ENCODE measurements at places on chromosomes 2 and 18.

GRCh38 chr2:200405599-200406298, 99.3 kb downstream of the SPATS2L start:
- DNase-seq: peak; percentile 69

DNA sequence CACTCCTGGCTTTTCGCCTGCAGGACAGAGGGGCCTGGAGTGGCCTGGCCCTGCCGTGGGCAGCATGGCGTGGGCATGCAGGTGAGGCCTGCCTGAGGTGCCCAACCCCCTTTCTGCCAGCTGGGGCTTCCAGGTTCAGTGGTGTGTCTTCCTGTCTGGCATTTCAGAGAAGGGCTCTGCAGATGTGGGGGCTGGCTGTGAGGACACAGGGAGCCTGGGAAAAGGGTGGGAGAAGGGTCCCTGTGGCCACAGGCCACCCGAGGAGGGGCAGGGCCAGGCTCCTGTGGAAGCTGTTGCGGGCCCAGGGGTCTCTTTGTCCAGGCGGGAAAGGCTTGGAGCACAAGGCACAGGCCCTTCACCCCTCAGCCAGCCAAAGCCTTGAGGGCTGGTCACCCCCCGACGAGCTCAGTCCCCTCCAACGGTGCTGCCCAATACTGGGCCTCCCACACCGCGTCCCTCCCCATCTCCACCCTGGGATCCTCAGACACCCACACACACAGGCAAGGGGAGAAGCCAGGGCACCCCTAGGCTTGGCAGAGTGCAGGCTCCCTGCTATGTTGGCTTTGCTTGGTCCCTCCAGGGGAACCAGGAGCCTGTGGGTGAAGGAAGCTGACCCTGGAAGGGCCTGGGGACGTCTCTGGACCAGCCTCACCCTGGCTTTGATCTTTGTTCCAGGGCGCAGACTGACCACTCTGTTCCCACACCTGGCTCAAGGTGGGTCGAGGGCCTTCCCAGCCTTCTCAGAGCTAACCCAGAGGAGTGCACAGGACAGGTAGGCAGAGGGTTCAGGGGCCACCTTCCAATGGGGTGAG, 3.7 kb upstream of the AQP12A start:
- no peak for DNase-seq

GRCh38 chr18:26540043-26540628, 8.2 kb downstream of the KCTD1 start:
- no peak for DNase-seq

DNA sequence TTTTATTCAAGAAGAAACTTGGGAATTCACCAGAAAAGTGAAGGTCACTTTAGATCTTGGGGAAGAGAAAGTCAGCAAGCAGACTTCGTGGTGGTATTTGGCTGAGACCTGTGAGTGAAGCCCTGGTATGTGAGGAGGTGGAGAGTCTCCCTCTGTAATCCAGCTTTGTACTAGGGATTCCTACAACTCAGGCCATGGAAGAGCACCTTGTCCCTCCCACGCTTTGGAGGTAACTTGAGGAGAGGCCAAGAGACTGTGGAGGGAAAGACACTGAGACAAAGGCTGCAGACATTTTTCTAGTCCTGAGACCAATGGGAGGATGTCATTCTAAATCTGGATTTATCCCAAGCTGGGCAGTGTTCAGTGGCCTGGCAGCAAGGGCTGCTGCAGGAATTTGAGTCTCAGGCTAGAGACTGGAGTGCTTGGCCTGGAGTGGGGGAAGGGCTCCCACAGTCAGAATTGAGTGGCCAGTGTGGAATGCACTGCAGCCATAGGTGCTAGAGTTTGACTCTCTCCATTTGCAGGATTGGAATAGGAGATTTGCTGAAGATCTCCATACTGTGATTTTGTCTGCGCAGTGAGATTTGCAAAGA, 219.0 kb downstream of the ACTR3 start:
- DNase-seq: no peak

DNA sequence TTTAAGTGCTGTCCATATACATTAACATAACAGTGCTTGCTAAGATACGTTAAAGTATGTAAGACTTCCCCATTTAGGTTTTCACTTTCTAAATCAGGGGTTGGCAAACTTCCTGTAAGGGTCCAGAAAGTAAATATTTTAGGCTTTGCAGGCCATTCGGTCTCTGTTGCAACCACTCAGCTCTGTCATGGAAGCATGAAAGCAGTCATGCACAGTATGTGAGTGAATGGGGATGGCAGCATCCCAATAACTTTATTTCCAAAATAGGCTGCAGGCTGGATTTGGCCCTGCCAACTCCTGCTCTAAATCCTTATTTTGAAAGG, 128.7 kb downstream of the PLA2R1 start:
- DNase-seq: no peak

- no peak for DNase-seq
Observed at GRCh38 chr2:80496775-80497174, 192.2 kb upstream of the LRRTM1 start.

- DNase-seq: no peak
Observed at GRCh38 chr2:53127061-53127650, 640.4 kb upstream of the CHAC2 start.

DNA sequence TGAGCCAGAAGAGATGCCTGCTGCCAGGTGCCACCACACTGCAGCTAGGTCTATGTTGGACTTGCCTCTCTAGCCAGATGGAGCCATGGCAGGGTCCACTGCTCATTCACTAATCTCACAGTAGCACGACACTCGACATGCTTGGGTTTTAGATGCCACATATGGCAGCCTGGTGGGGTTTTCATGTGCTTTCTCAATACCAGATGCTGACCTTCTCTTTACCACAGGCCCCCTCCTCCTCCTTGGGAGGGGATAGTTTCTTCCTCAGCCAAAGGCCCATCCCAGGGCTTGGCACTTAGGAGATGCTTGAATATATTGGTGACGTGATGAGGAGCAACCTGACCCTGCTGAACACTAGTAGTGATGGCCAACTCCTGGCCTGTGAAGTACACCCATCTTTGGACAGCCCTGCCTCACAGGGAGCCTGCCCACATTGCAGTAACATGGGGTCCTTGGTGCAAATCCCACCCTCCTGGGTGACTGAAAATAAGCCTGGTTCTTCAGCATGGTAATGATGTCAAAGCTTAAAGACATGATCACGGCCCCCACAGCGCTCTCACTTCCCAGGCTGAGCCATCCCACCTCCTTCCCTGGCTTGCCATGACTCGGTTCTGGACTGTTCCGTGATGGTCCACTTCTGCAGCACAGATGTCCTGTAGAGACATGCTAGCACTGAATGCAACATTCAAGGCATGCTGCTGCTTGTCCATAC, 227.5 kb downstream of the SH3RF3 start:
- no peak for DNase-seq

GRCh38 chr2:227164763-227165291, 403 bp downstream of the COL4A3 start:
- DNase-seq: peak; percentile 52

DNA sequence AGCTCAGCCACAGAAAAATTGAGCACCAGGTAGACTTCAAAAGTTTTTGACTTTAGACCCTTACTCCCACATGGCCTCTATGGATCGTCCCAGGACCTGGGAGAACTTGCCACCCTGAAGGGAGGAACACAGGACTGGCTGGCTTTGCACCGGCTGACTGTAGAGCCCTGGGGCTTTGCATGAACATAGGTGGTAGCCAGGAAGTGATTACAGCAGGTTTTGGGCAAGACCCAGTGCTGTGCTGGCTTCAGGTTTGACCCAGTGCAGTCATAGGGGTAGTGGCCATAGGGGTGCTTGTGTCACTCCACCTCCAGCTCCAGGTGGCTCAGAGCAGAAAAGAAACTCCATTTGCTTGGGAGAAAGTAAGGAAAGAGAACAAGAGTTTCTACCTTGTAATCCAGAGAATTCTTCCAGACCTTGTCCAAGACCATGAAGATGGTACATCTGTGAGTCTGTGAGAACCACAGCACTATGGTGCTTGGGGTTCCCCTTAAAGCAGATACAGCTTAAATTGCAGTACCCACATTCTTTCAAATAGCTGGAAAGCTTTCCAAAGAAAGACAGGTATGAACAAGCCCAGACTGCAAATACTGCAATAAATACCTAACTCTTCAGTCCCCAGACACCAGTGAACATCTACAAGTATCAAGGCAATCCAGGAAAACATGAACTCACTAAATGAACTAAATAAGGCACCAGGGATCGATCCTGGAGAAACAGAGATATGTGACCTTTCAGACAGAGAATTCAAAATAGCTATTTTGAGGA, 13.0 kb upstream of the SESTD1 start:
- no peak for DNase-seq

- DNase-seq: peak; percentile 26
Observed at GRCh38 chr2:209368914-209369313, 54.9 kb upstream of the MAP2 start.

DNA sequence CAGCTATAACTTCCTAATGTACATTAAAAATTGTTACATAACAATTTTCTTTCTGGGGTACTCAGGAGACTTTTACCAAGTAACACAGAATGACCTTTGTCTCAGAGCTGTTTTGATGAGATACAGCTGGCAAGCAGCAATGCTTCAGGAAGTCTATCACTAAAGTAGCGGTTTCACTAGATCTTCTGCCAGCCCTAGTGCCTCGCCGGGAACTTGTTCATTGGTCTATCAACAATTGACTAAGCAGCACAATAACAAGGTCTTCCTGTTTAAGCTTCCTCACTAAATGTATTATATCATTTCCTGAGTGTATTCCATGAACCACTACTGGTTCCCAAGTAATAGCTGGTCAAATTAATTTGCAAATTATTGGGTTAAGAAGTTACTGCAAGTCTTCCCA, 69.2 kb downstream of the TRIP12 start:
- peak; percentile 76 for DNase-seq

DNA sequence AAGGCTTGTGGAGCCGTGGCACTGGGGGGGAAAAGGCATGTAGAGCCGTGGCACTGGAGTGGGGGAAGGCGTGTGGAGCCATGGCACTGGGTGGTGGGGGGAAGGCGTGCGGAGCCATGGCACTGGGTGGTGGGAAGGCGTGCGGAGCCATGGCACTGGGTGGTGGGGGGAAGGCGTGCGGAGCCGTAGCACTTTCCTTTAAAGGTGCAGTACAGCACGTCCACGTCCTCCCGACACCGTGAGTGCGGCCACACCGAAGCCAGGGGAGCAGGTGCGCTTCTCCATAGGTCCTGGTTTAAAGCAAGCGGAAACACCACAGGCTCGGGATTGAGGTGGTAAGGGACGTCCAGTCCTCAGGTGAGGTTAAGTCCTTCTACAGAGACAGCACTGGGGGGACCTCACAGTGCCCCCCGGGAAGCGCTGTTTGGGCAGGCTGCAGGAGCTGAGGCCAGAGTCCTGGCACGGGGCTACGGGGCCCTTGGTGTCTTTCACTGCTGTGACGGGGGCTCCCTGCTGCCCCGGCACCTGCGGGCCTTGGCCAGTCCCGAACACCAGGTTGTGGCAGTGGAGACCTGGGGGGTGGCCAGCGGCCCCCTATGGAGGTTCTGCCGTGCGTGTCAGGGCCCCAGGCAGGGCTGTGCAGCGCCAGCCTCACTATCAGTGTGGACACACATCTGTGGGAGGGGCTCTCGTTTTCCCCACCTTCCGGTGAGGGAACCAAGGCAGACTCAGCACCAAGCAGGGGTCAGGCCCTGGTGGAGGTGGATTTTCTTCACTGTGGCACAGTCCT, 93.0 kb upstream of the CTDP1 start:
- no peak for DNase-seq

DNA sequence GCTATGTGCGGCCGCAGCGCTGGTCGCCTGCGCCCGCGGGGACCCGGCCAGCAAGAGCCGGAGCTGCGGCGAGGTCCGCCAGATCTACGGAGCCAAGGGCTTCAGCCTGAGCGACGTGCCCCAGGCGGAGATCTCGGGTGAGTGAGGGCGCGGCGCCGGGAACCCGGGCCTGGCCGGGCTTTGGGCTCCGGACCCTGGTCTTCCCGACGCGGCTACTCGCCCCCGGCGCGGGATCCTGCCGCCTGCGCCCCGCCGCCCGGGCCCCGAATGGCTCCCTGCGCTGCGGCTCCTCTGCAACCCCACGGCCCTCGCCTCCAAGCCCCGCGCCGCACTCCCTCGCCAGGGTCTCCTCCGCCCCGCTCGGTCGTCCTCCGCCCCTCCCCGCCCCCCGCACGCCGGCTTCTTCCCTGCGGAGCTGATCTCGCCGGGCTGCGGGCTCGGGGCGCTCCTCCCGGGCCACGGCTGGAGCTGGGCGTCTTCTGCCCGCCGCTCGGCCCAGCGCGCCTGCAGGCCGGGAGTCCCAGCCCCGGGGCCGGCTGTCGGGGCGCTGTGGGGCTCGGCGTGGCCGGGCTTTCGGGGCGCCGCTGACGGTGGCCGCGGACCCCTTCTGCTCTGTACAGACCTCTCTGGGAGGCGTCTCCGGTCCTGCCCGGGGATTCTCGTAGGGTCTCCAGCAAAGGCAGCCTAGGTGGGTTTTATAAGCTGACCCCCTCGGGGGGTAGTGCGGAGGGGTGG, 652 bp downstream of the GPC1 start:
- peak; percentile 15 for DNase-seq

GRCh38 chr2:162184359-162184758, 32.3 kb upstream of the GCG start:
- no peak for DNase-seq

DNA sequence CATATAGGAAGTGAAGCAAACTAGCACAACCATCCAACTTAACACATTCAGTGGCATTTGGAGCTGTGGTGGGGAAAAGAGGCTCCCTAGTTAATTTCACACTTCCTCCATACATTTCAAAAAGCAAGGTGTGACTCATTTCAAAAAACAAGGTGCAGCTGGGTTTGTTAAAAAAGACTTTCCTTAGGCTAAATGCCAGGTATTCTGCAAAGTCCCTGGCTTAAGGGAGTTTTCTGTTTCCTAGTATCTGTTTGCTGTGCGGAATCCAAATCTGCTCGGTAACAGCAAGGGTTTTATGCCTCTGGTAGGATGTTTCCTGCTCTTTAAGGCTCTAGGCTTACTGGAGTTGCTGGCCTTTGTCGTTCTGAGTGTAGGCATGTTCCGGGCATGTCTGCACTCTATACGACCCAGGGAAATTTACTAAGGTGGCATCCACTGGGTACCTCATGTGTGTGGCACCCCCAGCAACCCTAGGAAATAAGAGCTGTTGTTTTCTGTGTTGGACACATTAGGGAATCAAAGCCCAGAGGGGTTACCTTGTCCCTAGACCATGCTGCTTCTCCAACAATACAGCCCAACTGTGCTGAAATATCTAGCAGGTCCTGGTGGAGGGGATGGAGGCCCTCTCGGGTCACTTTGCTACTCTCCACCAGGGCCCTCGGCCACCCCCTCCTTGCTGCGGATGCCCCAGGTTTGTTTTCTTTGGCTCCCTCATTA, 634 bp upstream of the MSGN1 start:
- DNase-seq: no peak

- DNase-seq: no peak
Observed at GRCh38 chr18:76678248-76678647, 144.1 kb upstream of the ZNF236 start.

DNA sequence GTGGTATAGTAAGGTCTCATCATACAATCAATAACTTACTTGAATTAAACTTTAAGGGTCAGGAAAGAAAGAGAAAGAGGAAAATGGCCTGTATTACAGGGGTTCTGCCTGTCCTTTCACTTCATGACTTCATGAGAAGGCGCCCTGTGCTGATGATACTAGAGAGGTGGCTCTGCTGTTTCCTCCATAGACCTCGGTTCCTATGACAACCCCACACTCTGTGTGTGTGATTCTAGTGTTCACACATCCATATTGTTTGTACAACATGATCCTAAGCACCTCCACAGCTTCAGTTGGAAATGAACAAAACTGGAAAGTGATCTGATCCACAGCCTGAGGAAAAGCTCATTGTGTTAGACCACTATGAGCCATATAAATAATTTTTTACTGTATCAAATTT, 7.0 kb upstream of the REEP1 start:
- DNase-seq: no peak

Measured in activated CD4-positive, alpha-beta T cell treated with anti-CD3 and anti-CD28 coated beads, Interleukin-2, Interleukin-6, amounts not matched to agents 100 ng/mL and 50 ng/mL, durations not matched to agents 16 hours and 8 hours (primary cell).